ENCODE measurements at places on chromosomes 1 and 21.

- DNase-seq: no peak
Observed at GRCh38 chr1:203338335-203339036, 12.4 kb downstream of the FMOD start.

DNA sequence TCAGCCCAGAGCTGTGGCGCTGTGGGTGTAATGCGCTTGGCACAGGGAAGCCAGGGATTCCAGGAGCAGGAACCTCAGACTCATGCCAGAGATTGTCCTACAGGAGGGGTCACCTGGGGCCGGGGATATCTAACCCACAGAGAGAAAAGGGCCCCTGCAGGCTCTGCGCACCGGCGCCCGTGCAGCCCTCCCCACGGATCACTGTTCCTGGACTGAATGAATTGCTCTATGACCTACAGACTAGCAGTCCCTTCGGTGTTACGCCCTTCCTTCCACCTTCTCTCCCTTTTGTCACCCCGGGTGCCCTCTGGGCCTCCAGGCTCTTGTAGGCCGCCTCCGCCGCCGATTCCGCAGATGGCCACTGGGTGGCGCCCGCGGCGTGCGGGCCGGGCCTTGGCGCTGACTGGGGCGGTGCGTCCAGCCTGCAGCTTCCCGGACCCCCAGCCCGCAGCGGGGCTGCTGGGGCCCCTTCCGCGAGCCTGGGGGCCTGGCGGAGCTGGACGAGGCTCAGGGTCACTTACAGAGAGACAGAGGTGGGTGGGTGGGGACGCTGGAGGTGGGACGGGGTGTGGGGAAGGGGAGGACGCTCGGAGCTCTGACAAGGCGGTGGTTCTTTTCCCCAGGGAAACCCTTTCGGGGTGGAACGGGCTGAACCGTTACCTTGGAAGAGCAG, 101.3 kb downstream of the IER5 start:
- peak; percentile 47 for DNase-seq

GRCh38 chr1:104264521-104264920, 514.8 kb downstream of the AMY1C start:
- DNase-seq: no peak

- DNase-seq: no peak
Observed at GRCh38 chr1:91273875-91274274, 130.8 kb downstream of the HFM1 start.

DNA sequence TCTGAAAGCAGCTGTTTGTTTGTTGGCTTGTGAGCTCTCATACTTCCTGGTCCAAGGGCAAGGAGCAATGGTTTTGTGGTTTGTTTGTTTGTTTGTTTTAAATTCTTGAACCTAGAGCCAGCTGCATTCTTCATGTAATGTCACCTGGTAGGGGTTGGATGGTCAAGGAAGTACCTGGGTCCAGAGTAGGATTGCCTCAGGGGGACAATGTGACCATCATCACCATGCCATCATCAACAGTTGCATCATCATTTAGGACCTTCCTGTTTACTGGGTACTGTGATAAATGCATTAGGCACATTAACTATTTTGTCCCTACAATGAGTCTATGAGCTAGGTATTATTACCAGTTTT, 14.7 kb upstream of the MYOG start:
- no peak for DNase-seq

DNA sequence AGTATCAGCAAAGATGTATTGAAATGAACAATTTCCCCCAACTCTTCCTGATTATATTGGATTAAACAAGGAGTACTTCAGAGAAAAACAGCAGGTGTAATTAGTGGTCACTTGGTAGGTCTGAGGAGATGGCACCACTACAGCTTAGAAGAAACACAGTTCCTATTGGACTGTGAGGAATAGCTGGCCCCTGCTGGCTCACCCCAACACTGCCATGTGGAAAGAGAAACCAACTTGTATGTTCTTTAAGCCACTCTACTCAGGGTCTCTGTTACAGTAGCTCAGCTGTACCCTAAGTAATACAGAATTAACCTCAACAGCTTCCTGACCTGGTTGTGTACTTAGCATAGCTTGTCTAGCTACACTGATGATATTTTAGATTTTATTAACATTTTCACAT, 26.5 kb upstream of the MTR start:
- DNase-seq: no peak

GRCh38 chr1:197924516-197925123, 7.4 kb downstream of the LHX9 start:
- DNase-seq: peak; percentile 50

DNA sequence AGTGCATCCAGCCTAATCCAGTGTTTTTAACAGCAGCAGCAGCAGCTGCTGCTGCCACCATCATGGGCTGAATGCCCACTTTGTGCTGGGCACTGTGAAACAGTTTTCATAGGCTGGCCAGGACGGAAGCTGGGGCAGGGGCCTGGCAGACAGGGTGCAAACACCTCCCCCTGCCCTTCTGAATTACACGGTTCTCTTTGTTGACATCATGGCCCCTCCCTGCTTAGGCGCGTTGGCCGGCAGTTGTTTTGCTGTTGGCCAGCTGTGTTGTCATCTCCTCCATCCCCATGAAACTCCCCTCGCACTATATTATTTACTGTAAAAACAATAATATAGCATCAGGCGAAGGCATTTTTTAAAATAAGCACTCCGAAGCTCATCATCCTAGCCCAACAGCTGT, 33.1 kb downstream of the PTPRU start:
- DNase-seq: no peak

- no peak for DNase-seq
Observed at GRCh38 chr1:169925505-169926482, 32.1 kb upstream of the SCYL3 start.

- DNase-seq: no peak
Observed at GRCh38 chr21:34615487-34615814, 538 bp upstream of the RCAN1 start.

GRCh38 chr1:248165186-248165585, 9.4 kb upstream of the OR2M2 start:
- no peak for DNase-seq

GRCh38 chr1:204479387-204480136, 15.0 kb downstream of the PIK3C2B start:
- no peak for DNase-seq

DNA sequence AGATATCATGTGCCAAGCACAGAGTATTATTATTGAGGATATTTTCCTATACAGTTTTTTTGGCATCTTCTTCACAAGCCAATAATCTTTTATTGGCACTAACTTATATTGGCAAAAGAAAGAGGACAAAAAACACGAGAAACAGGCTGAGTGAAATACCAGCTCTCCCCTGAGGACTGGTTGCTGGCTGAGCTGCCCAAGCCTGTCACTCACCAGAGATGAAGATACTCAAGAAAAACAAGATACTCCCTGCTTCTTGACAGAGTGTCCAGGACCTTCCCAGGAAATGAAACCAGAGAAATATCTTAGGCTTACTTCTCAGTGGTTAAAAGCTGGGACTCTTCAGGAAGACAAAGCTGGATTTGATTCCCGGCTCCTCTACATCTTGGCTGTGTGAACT, 35.9 kb upstream of the ATP1B1 start:
- no peak for DNase-seq

DNA sequence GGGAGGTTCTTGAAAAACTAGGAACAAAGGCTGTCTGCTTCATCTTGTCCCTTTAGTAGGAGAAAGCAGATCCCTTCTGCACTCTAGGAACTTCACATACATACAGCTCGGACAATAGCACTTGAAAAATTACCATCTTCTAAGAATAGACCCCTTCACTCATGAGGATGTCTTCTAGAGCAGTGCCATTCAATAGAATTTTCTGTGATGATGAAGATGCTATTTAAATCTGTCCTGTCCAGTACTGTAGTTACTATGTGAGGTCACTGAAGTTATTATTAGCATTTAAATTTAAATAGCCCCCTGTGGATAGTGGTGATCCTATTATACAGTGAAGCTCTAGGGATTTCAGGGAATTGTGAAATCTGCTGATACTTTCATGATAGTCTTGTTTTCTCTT, 46.4 kb upstream of the RAB3GAP2 start:
- no peak for DNase-seq

DNA sequence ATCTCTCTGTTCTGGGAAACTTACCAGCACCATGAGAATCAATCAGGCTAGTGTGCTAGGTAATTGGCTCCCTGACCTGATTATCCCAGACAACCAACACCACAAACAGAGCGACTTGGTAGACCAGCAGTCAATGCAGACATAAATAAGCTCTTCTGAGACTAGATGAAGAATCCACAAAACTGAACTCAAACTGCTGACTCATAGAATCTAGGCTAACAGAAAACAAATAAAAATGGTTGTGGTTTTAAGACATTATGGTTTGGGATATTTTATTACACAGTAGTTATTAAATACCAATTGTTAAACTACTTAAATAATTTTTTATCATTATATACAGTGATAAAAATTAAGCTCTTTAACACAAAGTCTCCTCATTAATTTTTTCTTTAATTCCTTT, 535.7 kb downstream of the COL11A1 start:
- no peak for DNase-seq

DNA sequence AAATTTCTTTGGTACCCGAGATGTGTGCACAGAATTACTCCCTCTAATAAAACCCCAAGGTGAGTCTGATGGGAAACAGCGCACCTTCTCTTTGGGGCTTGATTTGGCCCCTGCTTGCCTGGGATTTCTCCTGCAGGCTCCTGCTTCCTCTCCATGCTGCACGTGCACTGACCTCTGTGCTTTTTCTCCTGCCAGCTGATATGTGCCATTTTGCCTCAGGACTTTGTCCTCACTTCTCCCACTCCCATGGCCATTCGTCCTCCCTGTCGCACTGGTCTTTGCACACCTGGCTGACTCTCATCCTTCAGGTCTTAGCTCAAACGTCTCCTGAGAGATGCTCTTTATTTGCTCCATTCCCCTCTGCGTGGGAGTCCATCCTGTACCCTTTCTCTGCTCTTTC, 1.2 kb downstream of the CBR1 start:
- no peak for DNase-seq

- no peak for DNase-seq
Observed at GRCh38 chr1:182575540-182576149, 13.4 kb downstream of the RNASEL start.

- no peak for DNase-seq
Observed at GRCh38 chr1:115258302-115258866, 79.7 kb downstream of the NGF start.

DNA sequence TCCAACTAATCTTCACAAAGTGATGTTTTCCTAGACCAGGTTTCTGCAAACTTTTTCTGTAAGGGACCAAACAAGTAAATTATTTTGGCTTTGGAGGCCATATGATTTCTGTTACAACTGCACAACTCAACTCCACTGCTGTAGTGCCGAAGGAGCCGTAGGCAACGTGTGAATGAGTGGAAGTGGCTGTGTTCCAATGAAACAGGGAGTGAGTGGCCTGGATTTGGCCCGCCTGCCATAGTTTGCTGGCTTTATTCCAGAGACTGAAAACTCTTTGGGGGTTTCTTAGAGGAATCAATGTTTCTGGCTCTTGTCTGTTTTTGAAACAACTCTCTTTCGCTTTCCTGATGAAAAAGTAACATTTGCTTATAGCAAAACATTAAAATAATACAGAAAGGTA, 12.6 kb upstream of the ACTL8 start:
- no peak for DNase-seq

- DNase-seq: no peak
Observed at GRCh38 chr1:62437273-62437940, 558 bp downstream of the USP1 start.
